ENCODE measurements at places on chromosomes 4 and X. TPM values are rescaled to one million over a fixed set of nuclear protein-coding genes. Genes with fewer than 3 reads are reported as not detected.
A peak's percentile ranks its signal among the peaks of the same experiment; 100 is the strongest.

GRCh38 chr4:161881370-161881769 is 282.4 kb downstream of the FSTL5 start:
- no peak for DNase-seq
- H3K27ac ChIP-seq, result no peak overlapping the region

DNA sequence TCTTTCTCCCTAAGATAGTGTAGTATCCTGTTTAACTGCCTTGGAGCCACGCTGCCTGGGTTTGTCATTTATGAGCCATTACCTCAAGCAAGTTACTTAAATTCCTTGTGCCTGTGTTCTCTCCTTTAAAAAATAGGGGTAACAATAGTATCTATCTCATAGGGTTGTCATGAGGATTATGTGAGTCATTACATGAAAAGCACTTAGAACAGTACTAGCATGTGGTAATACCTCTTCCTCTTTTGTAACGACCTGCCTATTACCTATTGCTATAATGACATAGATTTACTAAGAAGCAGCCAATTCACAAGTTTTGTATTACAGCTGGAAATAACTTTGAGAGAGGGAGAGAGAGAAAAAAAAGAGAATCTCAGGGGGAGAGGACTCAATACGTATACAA is 834.7 kb downstream of the RAPGEF2 start:
- H3K27me3 ChIP-seq, result no peaks in the 10 kb centered on the region
- no peaks in the 10 kb centered on the region for H3K36me3 ChIP-seq
- DNase-seq, result no peak
- H3K4me1 ChIP-seq, result no peaks in the 10 kb centered on the region
- H3K4me3 ChIP-seq, result no peak overlapping the region

GRCh38 chr4:102757681-102758080 is 3.1 kb downstream of the MANBA start:
- no peaks in the 10 kb centered on the region for H3K27me3 ChIP-seq
- no peak for DNase-seq
- H3K27ac ChIP-seq, result no peak overlapping the region

GRCh38 chr4:138450546-138451275 is 208.6 kb upstream of the SLC7A11 start:
- no peak overlapping the region for H3K27ac ChIP-seq
- DNase-seq, result no peak
- no peaks in the 10 kb centered on the region for H3K36me3 ChIP-seq
- no peak overlapping the region for H3K4me3 ChIP-seq
- H3K27me3 ChIP-seq, result no peaks in the 10 kb centered on the region

DNA sequence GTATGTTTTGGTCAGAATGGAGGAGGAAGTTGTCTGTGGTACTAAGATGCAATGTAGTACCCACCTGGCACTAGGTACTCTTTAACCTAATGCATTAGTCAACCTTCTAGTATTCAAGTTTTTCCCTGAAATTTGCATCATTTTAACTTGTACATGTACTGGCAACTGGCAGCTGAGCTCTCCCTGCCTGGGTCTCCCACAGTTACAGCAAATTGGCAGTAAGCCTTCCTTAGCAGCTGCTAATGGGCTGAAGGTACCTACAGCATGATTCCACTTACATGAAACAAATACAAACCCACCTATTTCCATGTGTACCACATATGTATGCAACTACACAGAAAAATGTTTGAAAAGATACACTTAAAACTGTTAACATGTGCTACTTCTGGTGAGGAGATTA is 8.1 kb upstream of the KLHL2 start:
- no peaks in the 10 kb centered on the region for H3K36me3 ChIP-seq
- H3K4me3 ChIP-seq, result no peak overlapping the region
- peaks cover 3% of the 10 kb centered on the region for H3K4me1 ChIP-seq
- H3K27me3 ChIP-seq, result no peaks in the 10 kb centered on the region
- no peak for DNase-seq
- no peak overlapping the region for H3K27ac ChIP-seq

GRCh38 chr4:85084371-85085094 is 118.0 kb upstream of the WDFY3 start:
- no peaks in the 10 kb centered on the region for H3K27me3 ChIP-seq
- no peak overlapping the region for H3K27ac ChIP-seq
- H3K4me1 ChIP-seq, result no peaks in the 10 kb centered on the region
- peak; percentile 75 for DNase-seq
- no peaks in the 10 kb centered on the region for H3K36me3 ChIP-seq

DNA sequence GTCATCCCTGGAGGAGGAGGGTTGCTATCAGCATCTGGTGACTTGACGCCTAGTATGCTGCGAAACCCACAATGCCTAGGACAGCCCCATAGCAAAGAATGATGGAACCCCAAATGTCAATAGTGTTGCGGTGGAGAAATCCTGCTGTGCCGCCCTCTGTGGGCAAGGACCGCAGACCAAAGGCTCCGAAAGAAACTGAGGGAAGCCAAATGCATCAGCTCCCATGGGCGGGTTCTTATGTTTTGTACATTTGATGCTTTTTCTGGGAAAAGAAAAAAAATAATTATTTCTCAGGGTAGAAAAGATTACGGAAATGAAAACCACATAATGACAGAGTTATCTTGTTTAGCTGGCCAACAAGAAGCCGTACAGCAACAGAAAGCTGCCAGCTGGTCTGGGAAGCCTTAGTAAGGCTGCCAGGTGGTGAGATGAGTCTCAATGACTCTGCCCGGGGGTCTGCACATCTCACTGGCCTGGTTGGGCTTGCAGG is 95.0 kb upstream of the TBL1X start:
- no peak overlapping the region for H3K4me3 ChIP-seq
- no peaks in the 10 kb centered on the region for H3K36me3 ChIP-seq
- H3K27me3 ChIP-seq, result no peaks in the 10 kb centered on the region
- H3K4me1 ChIP-seq, result no peaks in the 10 kb centered on the region
- no peak for DNase-seq

GRCh38 chr4:8105306-8106100 is 53.1 kb downstream of the ABLIM2 start:
- no peaks in the 10 kb centered on the region for H3K36me3 ChIP-seq
- no peak overlapping the region for H3K4me3 ChIP-seq
- no peak overlapping the region for H3K27ac ChIP-seq
- H3K4me1 ChIP-seq, result peaks cover 14% of the 10 kb centered on the region

- DNase-seq, result no peak
- H3K27ac ChIP-seq, result no peak overlapping the region
- H3K36me3 ChIP-seq, result no peaks in the 10 kb centered on the region
- H3K27me3 ChIP-seq, result no peaks in the 10 kb centered on the region
- H3K4me1 ChIP-seq, result peaks cover 6% of the 10 kb centered on the region
Observed at GRCh38 chr4:106414366-106414765, 45.8 kb upstream of the GIMD1 start.

GRCh38 chr4:80471756-80472155 is 136.2 kb downstream of the CFAP299 start:
- H3K27ac ChIP-seq, result no peak overlapping the region
- peaks cover 15% of the 10 kb centered on the region for H3K27me3 ChIP-seq
- no peaks in the 10 kb centered on the region for H3K36me3 ChIP-seq
- H3K4me3 ChIP-seq, result no peak overlapping the region
- no peaks in the 10 kb centered on the region for H3K4me1 ChIP-seq

- no peaks in the 10 kb centered on the region for H3K27me3 ChIP-seq
- no peak overlapping the region for H3K4me3 ChIP-seq
- H3K27ac ChIP-seq, result no peak overlapping the region
- H3K36me3 ChIP-seq, result no peaks in the 10 kb centered on the region
Observed at GRCh38 chr4:165006886-165007285, 24.9 kb upstream of the TRIM60 start.

DNA sequence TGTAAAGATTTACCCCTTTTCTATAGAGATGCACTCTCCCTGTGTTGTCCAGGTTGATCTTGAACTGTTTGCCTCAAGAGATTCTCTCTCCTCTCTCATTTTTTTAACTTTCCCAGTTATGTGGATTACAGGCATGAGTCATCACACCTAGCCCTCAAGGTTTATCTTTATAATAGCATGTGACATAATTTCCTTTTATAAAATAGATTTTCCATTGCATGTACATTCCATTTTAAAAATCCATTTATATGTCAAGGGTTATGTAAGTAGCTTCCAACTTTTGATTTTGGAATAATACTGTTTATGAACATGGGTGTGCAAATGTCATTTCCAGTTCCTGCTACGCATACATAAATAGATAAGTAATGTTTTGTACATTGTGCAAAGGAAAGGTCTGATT is 20.6 kb downstream of the ZNF721 start:
- no peak overlapping the region for H3K4me3 ChIP-seq
- H3K4me1 ChIP-seq, result 0 out of 2 replicates have a peak, but pooled peaks cover 5% of the 10 kb centered on the region
- no peak for DNase-seq
- H3K36me3 ChIP-seq, result no peaks in the 10 kb centered on the region
- no peak overlapping the region for H3K27ac ChIP-seq

- H3K4me3 ChIP-seq, result peak overlapping the region; percentile 75
- no peaks in the 10 kb centered on the region for H3K27me3 ChIP-seq
- H3K27ac ChIP-seq, result peak overlapping the region; percentile 63
- no peaks in the 10 kb centered on the region for H3K4me1 ChIP-seq
- H3K36me3 ChIP-seq, result no peaks in the 10 kb centered on the region
Observed at GRCh38 chrX:110317061-110317819, 645 bp downstream of the AMMECR1 start.

- no peaks in the 10 kb centered on the region for H3K4me1 ChIP-seq
- H3K36me3 ChIP-seq, result no peaks in the 10 kb centered on the region
- H3K27me3 ChIP-seq, result no peaks in the 10 kb centered on the region
- no peak overlapping the region for H3K27ac ChIP-seq
- no peak overlapping the region for H3K4me3 ChIP-seq
Observed at GRCh38 chr4:136691607-136692006, 840.7 kb downstream of the PCDH18 start.

DNA sequence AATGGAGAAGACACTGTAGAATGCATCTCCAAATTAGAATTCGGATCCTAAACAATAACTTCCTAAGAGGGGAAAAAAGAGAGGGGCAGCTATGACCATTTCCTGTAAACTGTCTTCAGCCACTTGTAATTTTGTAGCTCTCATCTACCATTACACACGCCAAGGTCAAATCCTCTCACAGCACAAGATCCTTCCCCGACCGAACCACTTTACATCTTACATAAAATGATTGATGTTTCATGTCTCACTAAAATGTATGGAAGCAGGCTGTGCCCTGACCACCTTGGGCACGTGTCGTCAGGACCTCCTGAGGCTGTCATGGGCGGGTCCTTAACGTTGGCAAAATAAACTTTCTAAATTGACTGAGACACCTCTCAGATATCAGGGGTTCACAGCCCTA is 24.1 kb upstream of the PBDC1 start:
- H3K4me3 ChIP-seq, result no peak overlapping the region
- peak overlapping the region; percentile 71 for H3K27ac ChIP-seq
- peaks cover 11% of the 10 kb centered on the region for H3K4me1 ChIP-seq
- no peaks in the 10 kb centered on the region for H3K36me3 ChIP-seq

GRCh38 chrX:123859409-123859845 is 426 bp upstream of the XIAP start:
- no peaks in the 10 kb centered on the region for H3K36me3 ChIP-seq
- H3K27ac ChIP-seq, result peak overlapping the region; percentile 93
- H3K4me1 ChIP-seq, result peaks cover 15% of the 10 kb centered on the region

DNA sequence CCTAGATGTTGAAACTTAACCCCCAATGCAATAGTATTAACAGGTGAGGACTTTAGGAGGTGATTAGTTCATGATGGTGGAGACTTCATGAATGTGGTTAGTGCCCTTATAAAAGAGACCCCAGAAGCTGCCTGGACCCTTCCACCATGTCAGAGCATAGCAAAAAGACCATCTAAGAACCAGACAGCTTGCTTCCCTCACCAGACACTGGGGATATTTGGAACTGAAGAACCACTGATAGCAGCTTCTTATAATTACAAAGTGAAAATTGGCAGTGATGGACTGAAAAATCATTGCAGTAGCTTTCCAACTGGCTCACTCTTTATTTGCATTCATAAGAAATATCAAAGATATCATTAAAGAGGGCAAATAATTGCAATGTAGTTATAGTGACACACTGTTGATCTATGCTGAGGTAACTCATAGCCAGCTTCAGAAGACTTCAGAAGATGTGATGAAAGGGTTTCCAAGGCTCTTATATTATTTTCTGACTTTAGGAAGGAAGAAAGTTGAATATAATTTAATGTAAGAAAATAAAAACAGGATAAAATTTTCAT is 5.8 kb downstream of the RASSF6 start:
- H3K36me3 ChIP-seq, result no peaks in the 10 kb centered on the region
- no peak overlapping the region for H3K27ac ChIP-seq
- H3K4me3 ChIP-seq, result no peak overlapping the region
- no peak for DNase-seq
- no peaks in the 10 kb centered on the region for H3K27me3 ChIP-seq

- no peaks in the 10 kb centered on the region for H3K4me1 ChIP-seq
- 0 out of 2 replicates have a peak, but pooled peaks cover 2% of the 10 kb centered on the region for H3K36me3 ChIP-seq
- no peak overlapping the region for H3K27ac ChIP-seq
- H3K27me3 ChIP-seq, result no peaks in the 10 kb centered on the region
- no peak for DNase-seq
Observed at GRCh38 chr4:102578819-102579218, 77.7 kb downstream of the NFKB1 start.

DNA sequence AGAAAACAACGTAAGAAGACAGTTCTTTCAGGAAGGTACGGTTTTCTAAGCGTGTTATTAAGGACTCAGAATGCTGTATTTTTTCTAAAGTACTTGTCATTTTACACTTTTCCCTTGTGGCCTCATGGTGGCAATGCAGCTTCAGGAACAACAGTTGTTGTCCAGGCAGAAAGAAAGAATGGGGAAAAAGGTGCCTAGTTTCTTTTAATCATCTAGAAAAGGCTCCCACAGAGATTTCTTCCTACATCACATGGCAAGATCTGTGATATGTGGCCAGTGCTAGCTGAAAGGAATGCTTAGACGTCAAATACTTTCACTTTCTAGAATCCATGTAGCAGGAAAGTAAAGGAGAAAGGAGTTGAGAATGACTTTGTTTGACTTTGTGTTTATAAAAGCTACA is 49.0 kb upstream of the TRAM1L1 start:
- H3K4me1 ChIP-seq, result peaks cover 25% of the 10 kb centered on the region
- no peak overlapping the region for H3K27ac ChIP-seq
- peak; percentile 67 for DNase-seq
- H3K27me3 ChIP-seq, result no peaks in the 10 kb centered on the region
- H3K4me3 ChIP-seq, result 0 out of 2 replicates have a peak overlapping the region, but pooled peaks have one; percentile 4
- no peaks in the 10 kb centered on the region for H3K36me3 ChIP-seq

- peak; percentile 26 for DNase-seq
- peaks cover 5% of the 10 kb centered on the region for H3K4me1 ChIP-seq
- no peaks in the 10 kb centered on the region for H3K27me3 ChIP-seq
Observed at GRCh38 chrX:129665916-129666644, 11.3 kb upstream of the APLN start.

GRCh38 chr4:101306225-101306624 is 41.1 kb downstream of the PPP3CA start:
- H3K27me3 ChIP-seq, result no peaks in the 10 kb centered on the region
- H3K4me3 ChIP-seq, result no peak overlapping the region
- DNase-seq, result no peak

- H3K27ac ChIP-seq, result no peak overlapping the region
- H3K4me3 ChIP-seq, result no peak overlapping the region
- H3K36me3 ChIP-seq, result no peaks in the 10 kb centered on the region
- H3K4me1 ChIP-seq, result no peaks in the 10 kb centered on the region
Observed at GRCh38 chr4:117814277-117815246, 219.7 kb upstream of the NDST3 start.

Gene HPF1
- total RNA-seq, result 32.6 TPM

Gene BMPR1B
- not detected for total RNA-seq

Gene LRAT
- total RNA-seq, result 3.8 TPM

Gene SPIN4
- total RNA-seq, result 9.0 TPM

Gene ZFP92
- total RNA-seq, result not detected

Gene GAGE13
- not detected for total RNA-seq

Gene SAGE1
- not detected for total RNA-seq

Gene ARSD
- 8.0 TPM for total RNA-seq

Gene STATH
- not detected for total RNA-seq

Gene CPEB2
- total RNA-seq, result 1.3 TPM

Gene RAB39B
- total RNA-seq, result 0.10 TPM
